Lung microvascular endothelial cell (primary cell): ENCODE measurements at places on chromosomes 3 and 15. TPM values are rescaled to one million over a fixed set of nuclear protein-coding genes. Genes with fewer than 3 reads are reported as not detected.

The CYP1A1 gene
- total RNA-seq: 8.5 and 115 TPM in 2 replicates

The LDHAL6B gene
- total RNA-seq: not detected in 2 replicates

The FETUB gene
- not detected in 2 replicates for total RNA-seq

The BFSP2 gene
- not detected in 2 replicates for total RNA-seq

DNA sequence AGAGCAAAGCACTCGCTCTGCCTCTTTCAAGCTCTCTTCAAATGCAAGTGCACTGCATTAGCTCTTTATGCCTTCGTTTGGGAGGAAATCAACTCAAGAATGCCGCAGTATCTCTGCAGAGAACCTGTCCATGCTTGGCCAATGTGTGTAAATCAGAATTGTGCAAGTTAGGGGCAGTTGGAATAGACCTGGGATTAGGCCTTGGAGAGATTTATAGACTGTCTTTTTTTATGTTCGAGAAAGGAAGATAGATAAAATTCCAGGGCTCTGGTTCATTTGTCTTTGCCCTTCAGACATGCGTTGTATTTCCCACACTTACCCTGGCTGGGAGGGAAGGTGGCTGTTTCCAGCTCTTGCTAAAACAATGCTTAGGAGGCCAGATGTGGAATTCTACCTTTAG is 163.7 kb downstream of the MOBP start:
- DNase-seq: no peak

GRCh38 chr3:26280517-26280916 is 342.1 kb upstream of the LRRC3B start:
- DNase-seq: no peak

DNA sequence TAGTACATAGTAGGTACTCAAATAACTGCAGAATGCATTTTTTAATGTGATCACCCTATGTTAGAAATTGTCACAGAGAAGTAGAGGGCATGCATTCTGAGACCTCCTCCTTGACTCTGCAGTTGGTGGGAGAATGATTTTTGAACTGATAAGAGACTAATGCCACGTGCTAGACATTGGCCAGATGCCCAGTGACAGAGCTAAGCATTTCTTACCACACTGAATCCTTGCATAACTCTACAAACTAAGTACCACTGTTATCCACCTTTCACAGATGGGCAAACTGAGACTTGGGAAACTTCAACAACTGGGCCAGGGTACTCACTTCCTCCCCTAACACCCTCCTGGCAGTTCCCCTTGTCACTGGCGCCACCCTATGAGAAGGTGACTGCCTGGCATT is 33.5 kb upstream of the SPATA12 start:
- peak; percentile 61 for DNase-seq

DNA sequence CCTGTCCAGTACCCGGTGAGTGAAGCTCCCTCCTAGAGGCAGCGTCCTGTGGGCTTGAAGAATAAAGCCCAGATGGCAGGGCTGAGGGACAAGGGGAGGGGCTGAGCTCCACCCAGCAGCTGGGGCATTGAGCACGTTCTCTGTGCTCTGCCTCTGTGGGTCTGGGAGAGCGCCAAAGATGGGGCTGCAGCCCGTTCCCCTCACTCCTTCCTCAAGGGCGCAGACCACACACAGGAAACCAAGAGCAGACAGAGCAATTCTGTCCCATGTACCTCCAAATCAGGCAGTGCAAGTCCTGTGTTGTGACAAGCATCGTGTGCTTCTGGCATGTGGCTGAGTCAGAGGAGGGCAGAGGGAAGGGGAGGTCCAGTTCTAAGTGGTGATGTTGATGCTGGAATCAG is 15.7 kb upstream of the KIF23 start:
- DNase-seq: no peak

DNA sequence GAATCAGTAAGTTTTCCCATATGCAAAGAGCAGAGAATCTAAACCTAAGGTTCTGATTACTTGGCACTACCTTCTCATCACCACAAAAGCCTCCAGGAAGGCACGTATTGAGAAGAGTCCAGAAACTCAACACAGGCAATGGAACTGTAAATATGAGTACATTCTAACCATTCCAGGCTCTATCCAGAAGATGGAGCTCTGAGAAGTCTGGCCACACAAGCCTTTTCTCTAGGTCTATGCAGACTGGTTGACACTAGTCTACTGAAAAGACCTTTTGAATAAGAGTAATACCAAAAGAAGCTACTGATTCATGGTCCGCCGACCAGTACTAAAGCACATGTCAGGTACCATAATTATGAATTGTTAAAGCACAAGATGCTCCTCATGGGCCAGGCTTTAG is 12.2 kb upstream of the NCKIPSD start:
- no peak for DNase-seq

DNA sequence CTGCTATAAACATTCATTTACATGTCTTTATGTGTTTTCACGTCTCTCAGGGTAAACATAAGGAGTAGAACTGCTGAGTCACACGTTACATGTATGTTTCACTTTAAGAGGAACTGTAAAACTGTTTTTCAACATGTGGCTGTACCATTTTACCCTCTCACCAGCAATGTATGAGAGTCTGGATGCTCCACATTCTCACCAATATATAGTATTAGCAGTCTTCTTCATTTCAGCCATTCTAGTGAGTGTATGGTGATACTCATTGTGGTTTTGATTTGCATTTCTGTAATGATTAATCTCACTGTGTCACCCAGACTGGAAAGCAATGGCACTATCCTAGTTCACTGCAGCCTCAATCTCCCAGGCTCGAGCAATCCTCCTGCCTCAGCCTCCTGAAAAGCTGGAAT is 37.1 kb downstream of the PHC3 start:
- no peak for DNase-seq

GRCh38 chr15:88650556-88650955 is 11.7 kb downstream of the ISG20 start:
- DNase-seq: no peak

DNA sequence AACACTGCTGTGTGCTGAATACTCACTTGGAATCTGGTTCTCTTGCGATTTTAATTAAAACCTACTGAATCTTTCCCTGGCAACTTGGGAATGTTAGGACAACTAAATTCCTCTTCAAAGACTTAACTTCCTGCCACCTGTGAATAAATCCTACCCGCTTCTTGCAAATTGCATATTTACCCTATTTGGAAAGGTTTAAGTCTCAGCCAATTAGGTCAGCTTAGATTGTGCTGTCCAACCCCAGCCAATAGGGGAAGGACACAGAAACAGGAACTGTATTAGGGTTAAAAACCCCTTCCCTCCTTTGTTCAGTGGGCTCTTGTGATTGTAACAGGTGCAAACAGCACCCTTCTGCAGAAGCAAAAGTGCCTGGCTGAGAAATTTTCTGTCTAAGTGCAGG is 38.6 kb upstream of the FSTL1 start:
- DNase-seq: no peak

DNA sequence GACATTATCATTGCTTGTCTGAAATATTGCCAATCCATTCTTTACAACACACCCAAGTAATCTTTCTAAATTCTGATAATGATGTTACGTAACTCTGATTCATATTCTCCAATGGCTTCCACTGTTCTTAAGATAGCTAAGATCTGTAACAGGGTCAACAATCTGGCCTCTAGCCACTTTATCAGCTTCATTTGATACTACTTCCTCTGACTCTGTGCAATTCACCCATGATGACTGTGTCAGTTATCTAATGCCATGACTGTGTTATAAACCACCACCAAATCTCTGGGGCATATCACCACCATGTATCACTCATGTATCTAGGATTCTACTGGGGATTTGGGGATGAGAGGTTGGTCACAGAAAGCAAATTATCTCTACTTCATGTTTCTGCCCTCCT is 44.0 kb downstream of the CD200 start:
- DNase-seq: no peak

GRCh38 chr15:51613951-51614350 is 8.6 kb downstream of the DMXL2 start:
- no peak for DNase-seq

- DNase-seq: no peak
These were observed 235.3 kb downstream of the ABHD5 start for GRCh38 chr3:43926055-43926454.

DNA sequence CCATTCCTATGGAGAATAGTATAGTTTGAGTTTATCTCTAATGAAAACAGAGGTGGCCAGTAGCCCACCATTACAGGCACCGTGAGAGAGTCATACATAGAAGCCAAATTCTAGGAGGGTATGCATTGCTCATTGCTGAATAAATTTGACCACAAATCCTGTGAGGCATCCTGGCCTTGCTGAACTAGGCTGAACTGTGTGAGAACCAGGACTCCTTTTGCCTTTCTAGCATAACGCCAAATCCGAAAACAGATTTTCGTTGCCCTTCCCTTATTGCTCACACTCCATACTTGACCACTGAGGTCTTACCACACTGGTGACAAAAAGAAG is 50.4 kb downstream of the SLC2A2 start:
- DNase-seq: no peak

DNA sequence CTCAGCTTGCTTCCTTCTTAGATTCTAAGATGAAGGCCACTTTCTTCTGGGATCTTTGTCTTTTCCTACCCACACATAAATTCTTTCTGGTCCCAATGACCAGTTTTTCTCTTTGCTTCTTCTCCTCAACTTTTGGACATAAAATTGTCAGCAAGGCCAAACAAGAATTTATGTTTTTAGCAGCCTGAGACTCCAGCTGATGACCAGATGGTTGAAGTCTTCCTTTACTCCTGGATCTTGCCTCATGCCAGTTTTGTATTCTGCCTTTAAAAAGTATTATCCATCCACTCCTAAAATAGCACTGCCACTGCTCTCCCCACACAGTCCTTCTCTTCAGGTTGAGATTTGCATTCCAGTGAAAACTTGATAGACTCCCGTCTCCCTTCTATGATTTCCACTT is 236.0 kb downstream of the VPS13C start:
- no peak for DNase-seq

DNA sequence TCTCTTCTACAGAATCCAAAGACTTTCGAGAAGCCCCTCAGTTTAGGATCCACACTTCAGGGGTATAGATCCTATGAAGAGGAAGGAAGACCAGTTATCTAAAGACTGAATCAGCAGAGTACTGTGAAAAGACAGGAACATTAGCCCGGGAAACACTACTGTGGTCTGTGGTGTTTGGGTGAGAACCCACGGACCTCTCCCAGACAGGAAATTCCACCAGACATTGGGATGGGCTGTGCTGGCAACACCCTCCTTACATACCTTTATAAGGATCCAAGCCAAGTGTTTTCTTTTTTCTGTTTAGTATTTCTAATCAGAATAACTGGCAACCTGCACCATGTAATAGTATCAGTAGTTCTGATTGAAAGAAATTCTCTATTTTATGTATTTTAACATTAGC is 14.1 kb downstream of the TMEM207 start:
- no peak for DNase-seq

DNA sequence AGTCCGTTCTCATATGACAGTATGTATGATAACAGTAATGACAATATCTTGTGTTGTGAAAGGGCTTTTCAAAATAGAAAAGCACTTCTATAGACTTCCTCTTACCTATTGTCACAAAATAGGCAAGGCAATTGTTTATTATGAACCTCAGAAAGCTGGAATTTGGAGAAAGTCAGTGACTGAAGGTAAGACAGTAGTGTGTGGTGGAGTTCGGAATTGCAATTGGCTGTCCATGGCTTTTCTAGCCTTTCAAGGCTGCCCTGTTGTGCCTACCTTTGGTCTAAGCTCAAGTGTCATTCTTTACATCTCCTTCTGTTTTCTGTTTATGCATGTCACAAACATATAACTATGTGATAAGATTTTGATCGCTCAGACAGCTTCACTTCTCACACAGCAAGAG is 219.3 kb upstream of the NR2E3 start:
- no peak for DNase-seq

- DNase-seq: no peak
These were observed 506.8 kb downstream of the PDCD6IP start for GRCh38 chr3:34305266-34305665.

DNA sequence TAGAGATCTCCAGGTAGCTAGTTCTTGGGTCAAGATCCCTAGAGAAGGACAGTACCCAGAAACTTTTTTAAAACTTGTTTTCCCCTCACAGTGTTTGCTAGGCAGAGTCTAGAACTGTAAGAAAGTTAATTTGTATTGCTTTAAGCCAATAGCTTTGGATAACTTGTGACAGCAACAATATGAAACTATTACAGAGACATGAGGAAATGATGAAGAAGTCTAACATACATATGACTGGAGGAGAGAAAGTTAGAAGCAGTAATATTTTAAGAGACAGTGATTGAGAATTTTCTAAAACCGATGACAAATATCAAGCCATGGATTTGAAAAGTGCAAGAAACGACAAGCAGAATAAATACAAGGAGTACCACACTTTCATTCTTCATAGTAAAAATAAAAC is 10.0 kb downstream of the HMG20A start:
- no peak for DNase-seq

DNA sequence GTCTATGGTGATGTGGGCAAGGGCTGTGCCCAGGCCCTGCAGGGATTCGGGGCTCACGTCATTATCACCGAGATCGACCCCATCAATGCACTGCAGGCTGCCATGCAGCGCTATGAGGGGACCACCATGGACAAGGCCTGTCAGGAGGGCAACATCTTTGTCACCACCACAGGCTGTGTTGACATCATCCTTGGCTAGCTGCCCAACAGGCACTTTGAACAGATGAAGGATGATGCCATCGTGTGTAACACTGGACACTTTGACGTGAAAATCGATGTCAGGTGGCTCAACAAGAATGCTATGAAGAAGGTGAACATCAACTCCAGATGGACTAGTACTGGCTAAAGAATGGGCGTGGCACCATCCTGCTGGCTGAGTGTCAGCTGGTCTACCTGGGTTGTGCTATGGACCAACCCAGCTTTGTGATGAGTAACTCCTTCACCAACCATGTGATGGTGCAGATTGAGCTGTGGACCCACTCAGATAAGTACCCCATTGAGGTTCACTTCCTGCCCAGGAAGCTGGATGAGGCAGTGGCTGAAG is 6.1 kb upstream of the USP8 start:
- peak; percentile 10 for DNase-seq

GRCh38 chr3:123791898-123792297 is 92.2 kb downstream of the MYLK start:
- DNase-seq: no peak

- DNase-seq: no peak
These were observed 4.5 kb downstream of the LSM3 start for GRCh38 chr3:14183015-14183577.

DNA sequence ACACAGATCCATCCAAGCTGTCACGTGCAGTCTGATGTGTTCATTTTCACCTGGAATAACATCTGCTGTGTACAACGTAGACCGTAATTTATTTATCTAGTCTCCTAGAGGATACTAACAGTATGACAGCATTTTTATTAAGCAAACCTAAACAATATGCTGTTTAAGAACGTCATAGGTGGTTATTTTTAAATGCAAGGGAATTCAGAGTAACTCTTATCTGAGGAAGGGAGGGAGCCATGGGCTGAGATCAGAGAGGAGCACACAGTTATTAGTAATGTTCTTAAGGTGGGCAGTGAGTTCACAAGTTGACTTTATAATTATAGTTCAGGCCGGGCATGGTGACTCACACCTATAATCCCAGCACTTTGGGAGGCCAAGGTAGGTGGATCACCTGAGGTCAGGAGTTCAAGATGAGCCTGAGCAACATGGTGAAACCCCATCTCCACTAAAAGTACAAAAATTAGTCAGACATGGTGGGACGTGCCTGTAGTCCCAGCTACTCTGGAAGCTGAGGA is 193.6 kb downstream of the UACA start:
- peak; percentile 21 for DNase-seq
